ENCODE measurements at places on chromosomes 16 and 17. TPM values are rescaled to one million over a fixed set of nuclear protein-coding genes. Genes with fewer than 3 reads are reported as not detected.

Gene PNMT
- polyA plus RNA-seq, result 4.8 TPM

Gene TAT
- not detected for polyA plus RNA-seq

Gene TMED6
- 1.5 TPM for polyA plus RNA-seq

Gene SPHK1
- 1.7 TPM for polyA plus RNA-seq

Gene HAS3
- polyA plus RNA-seq, result 2.2 TPM

Gene AANAT
- polyA plus RNA-seq, result 0.37 TPM

Gene MAPT
- polyA plus RNA-seq, result 12.3 TPM

Gene TLE7
- polyA plus RNA-seq, result not detected

Gene GNG13
- not detected for polyA plus RNA-seq

Gene DHRS7C
- polyA plus RNA-seq, result 110 TPM

Gene ZP2
- polyA plus RNA-seq, result 0.14 TPM

Gene ELMO3
- polyA plus RNA-seq, result 1.1 TPM

Gene TSPAN10
- polyA plus RNA-seq, result 1.2 TPM

Gene AP1G1
- polyA plus RNA-seq, result 43.4 TPM

Gene KRT31
- 5.9 TPM for polyA plus RNA-seq

Gene DCAKD
- polyA plus RNA-seq, result 28.6 TPM

Gene EMP2
- 53.0 TPM for polyA plus RNA-seq

Gene SOST
- not detected for polyA plus RNA-seq

Gene ABCC1
- polyA plus RNA-seq, result 4.1 TPM

Gene KCNG4
- polyA plus RNA-seq, result 0.03 TPM

Gene KRT24
- polyA plus RNA-seq, result not detected

Gene KIF19
- 1.8 TPM for polyA plus RNA-seq

Gene MYH1
- polyA plus RNA-seq, result 12.1 TPM

Gene TK1
- 17.8 TPM for polyA plus RNA-seq

Gene RBBP6
- 38.8 TPM for polyA plus RNA-seq

Gene RRAD
- 4.9 TPM for polyA plus RNA-seq

Gene PDILT
- polyA plus RNA-seq, result not detected

Gene TIMP2
- polyA plus RNA-seq, result 164 TPM

Gene ADAP2
- 5.1 TPM for polyA plus RNA-seq

Gene ABAT
- 17.7 TPM for polyA plus RNA-seq

Gene RGS9
- polyA plus RNA-seq, result 2.2 TPM

Gene RAB11FIP4
- polyA plus RNA-seq, result 0.46 TPM

Gene TBKBP1
- polyA plus RNA-seq, result 34.0 TPM

Gene SNAI3
- 7.9 TPM for polyA plus RNA-seq

Gene BICDL2
- polyA plus RNA-seq, result not detected

Gene CCDC182
- polyA plus RNA-seq, result not detected

Gene GH1
- not detected for polyA plus RNA-seq

Gene NPIPB13
- 6.9 TPM for polyA plus RNA-seq
